HTR-8/SVneo (cell line): ENCODE measurements at places on chromosomes 11 and 22.

- no peak for DNase-seq
These were observed 53.3 kb downstream of the NTM start for GRCh38 chr11:131423688-131424087.

- DNase-seq = no peak
These were observed 7.8 kb upstream of the TNFRSF13C start for GRCh38 chr22:41934284-41935014.

- no peak for DNase-seq
These were observed 2000.4 kb upstream of the RAG2 start for GRCh38 chr11:38598418-38598817.

DNA sequence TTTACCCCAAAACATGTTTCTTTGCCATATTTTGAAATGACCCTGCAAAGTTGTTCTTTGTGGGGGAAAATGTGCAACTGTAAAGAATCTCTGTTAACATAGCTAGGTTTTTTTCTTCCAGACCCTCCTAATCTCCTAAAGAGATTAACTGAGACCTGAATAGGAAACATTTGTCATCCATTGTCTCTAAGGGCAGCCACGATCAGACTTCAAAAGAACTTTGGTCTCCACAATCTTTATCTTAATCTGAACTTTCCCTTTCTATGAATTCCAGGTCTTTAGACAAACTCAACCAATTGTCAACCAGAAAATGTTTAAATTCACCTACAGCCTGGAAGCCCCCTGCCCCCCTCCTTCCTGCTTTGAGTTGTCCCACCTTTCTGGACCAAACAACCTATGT is 4.6 kb upstream of the LGALS12 start:
- no peak for DNase-seq

DNA sequence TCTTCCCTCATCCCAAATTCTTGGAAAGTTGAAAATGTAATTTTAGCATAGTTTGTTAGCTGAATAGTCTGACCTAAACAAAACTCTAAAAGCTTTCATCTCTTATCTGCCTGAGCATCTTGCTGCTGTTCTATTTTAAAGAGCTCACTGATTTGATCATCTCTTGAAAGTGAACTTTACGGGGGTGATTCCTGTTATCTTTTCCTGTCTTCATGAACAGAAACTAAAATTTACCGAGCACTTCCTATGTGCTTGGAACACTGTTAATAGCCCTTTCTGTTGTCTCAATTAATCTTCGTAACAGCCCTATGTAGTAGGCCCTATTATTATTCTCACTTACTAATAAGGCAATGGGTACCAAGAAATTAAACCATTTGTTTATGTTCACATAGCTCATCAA is 12.3 kb downstream of the AMOTL1 start:
- DNase-seq = no peak

DNA sequence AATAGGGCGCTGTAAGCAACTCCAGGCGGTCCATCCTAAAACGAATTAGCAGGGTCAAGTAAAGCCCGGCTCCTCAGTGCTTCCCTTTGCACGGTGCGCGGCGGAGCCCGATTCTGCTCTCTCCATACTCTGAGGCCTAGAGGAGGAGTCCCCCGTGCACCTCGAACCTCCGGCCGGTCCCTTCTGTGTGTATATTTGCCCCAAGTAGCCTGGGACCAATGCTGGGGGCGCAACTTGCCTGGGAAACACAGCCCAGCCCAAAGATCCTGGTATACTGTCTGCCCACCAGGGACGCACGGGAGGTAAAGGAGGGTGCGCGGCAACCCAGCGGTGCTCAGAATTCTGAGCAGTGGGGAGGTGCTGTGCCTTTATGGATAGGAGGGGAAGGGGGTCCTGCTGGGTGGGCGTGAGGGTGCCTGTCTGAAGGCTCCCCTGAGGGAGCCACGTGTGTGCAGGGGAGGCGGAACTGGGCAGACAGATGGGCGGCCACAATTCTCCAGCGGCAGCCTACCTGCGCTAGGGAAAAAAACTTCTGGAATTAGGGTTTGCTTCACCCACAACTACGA is 4.8 kb upstream of the TBX1 start:
- DNase-seq = no peak

DNA sequence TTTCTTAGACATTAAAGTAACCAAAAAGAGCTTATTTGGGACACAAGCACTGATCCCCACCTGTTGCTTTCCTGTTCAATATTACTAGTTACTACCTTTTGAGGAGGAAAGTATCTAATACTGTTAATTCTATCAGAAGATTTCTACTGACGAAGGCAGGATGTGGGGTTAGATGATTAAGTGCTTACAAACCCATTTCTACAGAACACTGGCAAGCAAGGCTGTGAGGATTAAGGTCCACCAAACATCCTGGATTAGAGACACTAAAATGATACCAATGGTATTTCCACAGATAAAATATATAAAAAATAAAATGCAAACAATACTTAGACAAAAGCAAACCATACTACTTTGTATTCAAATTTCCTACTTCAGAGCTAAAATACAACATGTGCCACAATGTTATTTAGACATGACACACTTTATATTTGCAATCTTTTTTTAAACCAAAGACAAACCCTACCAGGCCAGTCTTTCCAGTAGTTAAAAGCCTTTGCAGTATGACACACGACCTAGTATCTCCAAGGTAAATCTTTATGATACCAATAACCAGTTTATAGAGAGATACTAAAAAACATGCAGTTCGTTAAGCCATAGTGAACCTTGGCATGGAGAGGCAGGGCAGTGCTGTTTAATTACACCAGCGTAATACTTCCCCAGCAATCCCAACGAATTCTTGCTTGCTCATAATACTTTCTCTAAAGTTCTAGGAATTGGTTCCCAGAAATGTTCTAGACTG is 71.2 kb upstream of the TP53AIP1 start:
- no peak for DNase-seq

GRCh38 chr22:49011379-49011768 is 816.3 kb downstream of the BRD1 start:
- DNase-seq = no peak

GRCh38 chr11:131474947-131475346 is 104.5 kb downstream of the NTM start:
- no peak for DNase-seq

- peak; percentile 25 for DNase-seq
These were observed 39.1 kb downstream of the SLC35F2 start for GRCh38 chr11:107819361-107820014.

DNA sequence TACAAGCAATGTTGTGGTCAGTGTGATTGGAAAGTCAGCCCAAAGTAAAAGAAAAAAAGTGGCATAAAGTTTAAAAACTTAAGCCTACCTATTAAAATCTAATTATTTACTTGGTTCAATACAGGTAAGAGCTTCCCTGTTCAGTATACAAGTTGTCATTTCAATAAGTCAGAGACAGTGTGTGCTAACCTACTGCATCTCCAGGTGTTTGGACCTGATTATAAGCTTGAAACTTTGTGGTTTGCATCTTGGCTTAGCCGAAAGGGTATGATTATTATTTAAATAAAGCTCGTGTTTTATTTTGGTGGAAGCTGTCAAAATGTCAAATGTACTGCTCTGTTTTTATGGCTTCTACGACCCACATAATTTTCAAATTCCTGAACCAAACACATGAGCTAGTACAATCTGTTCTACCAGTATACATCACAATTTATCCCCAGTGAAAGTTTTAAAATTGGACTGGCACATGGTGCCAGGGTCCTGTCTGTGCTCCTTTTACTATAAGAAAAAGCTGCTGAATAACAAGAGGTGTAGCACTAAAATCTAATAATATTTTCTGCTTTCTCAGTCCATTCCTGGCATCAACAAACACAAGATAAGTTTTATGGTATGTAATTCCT is 103.9 kb upstream of the ANO3 start:
- DNase-seq = no peak

DNA sequence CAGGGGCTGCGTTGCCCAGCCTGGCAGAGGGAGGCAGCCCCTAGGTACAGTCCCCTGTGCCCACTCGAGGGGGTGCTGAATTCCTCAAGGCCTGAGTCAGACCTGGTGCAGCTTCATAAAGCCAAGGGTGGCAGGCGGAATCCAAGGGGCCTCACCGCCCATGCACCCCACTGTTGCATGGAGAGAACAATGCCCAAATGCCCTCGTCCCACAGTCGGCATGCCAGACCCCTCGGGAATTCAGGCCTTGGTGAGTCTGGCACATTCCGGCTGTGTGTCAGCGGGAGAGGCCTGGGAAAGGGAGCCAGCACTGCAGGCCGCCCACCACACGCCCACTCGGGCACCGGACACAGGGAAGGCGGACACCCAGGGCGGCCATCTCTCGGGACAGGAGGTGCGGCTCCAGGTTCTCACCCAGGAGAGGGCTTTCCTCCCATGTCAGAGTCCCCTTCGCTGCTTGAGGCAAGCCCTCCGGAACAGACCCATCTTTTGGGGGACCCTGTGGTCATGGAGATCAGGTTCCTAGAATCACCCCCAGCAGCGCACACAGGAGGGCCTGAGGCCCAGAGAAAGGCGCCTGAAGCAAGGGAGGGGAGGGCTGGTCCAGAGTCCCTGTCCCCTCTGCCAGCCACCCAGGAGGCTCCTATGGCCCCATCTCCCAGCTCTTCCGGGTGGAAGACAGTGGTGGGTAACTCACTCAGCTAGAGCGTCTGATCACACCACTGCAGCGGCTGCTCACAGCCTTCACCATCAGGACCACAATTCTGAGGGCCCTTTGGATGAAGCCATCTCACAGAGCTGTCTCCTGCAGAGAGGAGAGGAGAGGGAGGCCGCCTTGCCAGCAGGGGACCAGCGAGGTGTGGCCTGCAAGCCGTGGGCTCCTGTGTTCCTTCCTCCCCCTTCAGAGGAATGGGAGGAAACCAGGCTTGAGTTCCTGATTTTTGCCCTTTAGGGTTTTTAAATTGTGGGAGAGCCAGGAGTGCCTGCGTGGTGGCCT is 31.6 kb upstream of the KCNQ1OT1 start:
- no peak for DNase-seq

- DNase-seq = no peak
These were observed 9.9 kb downstream of the KCNQ1OT1 start for GRCh38 chr11:2689651-2690575.

- DNase-seq = no peak
These were observed 49.5 kb downstream of the GAB4 start for GRCh38 chr22:16958475-16958874.

- DNase-seq = no peak
These were observed 77.3 kb downstream of the ARFGAP2 start for GRCh38 chr11:47099214-47099917.

DNA sequence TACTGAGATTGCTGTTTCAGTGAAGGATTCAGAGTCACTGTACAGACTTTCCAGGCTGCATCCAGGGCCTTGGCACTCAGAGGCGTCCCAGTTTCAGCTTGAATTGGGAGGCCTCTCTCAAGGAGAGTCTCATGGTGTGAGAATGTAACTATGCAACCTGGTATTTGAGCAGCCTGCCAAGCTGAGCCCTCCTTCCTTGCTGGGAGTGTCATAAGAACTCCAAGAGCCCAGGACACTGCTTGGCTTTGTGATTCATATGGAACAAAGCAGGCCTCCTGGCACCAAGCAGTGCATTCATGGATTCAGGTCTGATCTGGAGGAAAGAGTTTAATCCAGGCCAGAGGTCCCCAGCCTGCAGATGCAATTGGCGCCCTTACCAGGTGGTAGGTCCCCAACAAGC is 171.7 kb downstream of the DBX1 start:
- DNase-seq = no peak

GRCh38 chr11:17839450-17839849 is 104.9 kb downstream of the KCNC1 start:
- DNase-seq = no peak

- no peak for DNase-seq
These were observed 254.4 kb downstream of the OPCML start for GRCh38 chr11:133277886-133278285.

GRCh38 chr22:22753526-22754267 is 109.3 kb downstream of the GGTLC2 start:
- DNase-seq = peak; percentile 53

GRCh38 chr11:18012122-18012905 is 533 bp downstream of the SERGEF start:
- DNase-seq = peak; percentile 24

- no peak for DNase-seq
These were observed 8.2 kb downstream of the SDF2L1 start for GRCh38 chr22:21650280-21650679.

DNA sequence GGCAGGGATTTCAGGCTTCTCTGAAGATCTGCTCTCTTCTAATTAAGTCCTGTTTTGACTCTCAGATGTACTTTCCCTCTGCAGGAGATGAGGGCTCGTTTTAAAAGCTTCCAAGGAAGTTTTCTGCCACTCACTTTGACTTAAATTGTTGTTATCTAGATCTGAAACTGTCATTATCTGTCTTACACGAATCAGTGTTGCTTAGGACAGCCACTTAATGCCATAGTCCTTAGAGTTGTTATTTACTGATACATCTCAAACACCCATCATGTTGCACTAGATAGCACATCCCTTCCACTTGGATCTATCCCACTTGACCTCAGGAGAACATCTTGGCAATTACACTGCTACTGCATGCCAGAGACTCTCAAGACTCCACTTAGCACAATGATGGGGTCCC is 86.9 kb upstream of the FAT3 start:
- no peak for DNase-seq

- no peak for DNase-seq
These were observed 58.1 kb downstream of the WNT11 start for GRCh38 chr11:76148231-76148630.

DNA sequence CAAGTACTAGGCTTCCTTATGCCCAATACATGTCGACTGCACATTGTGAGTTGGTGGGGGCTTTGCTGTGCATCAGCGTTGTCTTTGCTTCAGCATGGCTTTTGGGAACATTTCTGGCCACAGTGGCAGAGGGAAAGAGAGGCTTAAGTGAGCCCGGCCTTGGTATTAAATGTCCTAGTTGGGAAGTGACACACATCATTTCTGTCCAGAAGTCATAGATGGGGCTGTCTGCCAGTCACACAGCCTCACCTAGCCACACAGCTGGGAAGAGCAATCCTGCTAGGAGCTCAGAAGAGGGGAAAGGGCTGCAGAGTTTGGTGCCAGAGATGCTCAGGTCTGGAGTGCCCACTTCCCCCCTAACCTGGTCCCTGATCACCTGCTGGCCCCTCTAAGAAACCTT is 27.6 kb downstream of the TREH start:
- DNase-seq = no peak

DNA sequence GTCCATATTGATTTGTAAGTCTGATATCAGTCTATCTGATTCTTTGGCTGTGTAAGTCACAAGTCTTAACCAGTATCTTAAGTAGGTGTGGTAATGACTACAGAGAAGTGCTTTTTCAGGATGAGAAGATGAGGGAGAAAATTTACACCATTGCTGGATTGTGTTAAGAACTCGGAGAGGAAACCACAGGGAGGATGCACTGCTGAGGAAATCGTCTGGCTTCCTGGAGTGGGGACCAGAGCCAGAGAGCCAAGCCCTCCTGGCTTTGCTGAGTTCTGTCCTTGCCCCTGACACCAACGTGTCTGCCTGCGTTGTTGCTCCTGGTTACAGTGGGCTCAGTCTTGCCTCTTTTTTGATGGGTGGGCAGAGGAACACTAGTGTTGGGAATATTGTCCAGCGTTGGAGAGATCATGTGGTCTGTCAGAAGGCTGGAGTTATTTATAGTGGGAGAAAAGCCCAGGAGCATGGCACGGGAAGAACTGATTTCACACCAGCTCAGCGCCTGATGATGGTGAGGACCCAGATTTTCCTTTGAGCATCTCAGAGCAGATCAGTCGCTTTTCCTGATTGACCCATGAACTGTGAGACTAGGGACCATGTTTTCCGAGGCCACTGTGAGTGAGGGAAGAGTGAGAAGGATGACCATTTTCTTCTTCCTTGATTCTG is 29.6 kb downstream of the MARK2 start:
- DNase-seq = no peak

- no peak for DNase-seq
These were observed 15.1 kb upstream of the BLID start for GRCh38 chr11:122131126-122131525.

- DNase-seq = peak; percentile 79
These were observed at the start of gene TMEM184B for GRCh38 chr22:38272373-38273134. TSS of gene TMEM184B (minus strand) at chr22:38273010. CDS start at chr22:38247961, 25,049 bp downstream.

- no peak for DNase-seq
These were observed 6.6 kb downstream of the KLHL22 start for GRCh38 chr22:20488946-20489345.
